ENCODE measurements at places on chromosomes 2 and 18.

DNA sequence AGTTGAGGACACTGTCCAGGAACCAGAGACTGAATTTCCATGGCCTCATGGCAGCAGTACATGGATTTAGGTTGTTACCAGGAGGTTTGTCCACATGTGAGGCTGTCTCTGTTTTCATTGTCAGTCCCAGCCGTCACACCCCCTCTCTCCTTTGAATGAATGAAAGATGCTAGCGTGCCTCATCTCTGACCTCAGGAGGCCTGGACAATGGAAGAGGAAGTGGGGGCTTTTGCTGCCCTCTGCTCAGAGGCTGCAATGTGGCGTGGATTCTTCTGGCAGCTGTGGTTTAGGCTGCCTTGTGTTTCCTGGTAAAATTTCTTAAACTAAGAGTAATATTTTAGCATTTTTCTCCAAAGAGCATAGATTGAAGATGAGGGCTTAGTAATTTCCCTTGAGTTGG is 47.5 kb downstream of the RAB31 start:
- no peak for DNase-seq

- no peak for DNase-seq
Observed at GRCh38 chr18:49813069-49813318, 339 bp downstream of the ACAA2 start.

GRCh38 chr2:212995920-212996319 is 155.5 kb downstream of the IKZF2 start:
- DNase-seq, result no peak

GRCh38 chr2:113219525-113219888 is 45.7 kb downstream of the PSD4 start:
- DNase-seq, result no peak

GRCh38 chr2:238165288-238165921 is 6.6 kb downstream of the ERFE start:
- DNase-seq, result no peak

GRCh38 chr18:22550366-22550765 is 132.7 kb upstream of the CTAGE1 start:
- DNase-seq, result no peak

- DNase-seq, result no peak
Observed at GRCh38 chr2:212314680-212315079, 223.9 kb downstream of the ERBB4 start.

- no peak for DNase-seq
Observed at GRCh38 chr2:237445611-237446337, 31.8 kb upstream of the COL6A3 start.

GRCh38 chr2:67923696-67924095 is 139.1 kb downstream of the C1D start:
- no peak for DNase-seq

DNA sequence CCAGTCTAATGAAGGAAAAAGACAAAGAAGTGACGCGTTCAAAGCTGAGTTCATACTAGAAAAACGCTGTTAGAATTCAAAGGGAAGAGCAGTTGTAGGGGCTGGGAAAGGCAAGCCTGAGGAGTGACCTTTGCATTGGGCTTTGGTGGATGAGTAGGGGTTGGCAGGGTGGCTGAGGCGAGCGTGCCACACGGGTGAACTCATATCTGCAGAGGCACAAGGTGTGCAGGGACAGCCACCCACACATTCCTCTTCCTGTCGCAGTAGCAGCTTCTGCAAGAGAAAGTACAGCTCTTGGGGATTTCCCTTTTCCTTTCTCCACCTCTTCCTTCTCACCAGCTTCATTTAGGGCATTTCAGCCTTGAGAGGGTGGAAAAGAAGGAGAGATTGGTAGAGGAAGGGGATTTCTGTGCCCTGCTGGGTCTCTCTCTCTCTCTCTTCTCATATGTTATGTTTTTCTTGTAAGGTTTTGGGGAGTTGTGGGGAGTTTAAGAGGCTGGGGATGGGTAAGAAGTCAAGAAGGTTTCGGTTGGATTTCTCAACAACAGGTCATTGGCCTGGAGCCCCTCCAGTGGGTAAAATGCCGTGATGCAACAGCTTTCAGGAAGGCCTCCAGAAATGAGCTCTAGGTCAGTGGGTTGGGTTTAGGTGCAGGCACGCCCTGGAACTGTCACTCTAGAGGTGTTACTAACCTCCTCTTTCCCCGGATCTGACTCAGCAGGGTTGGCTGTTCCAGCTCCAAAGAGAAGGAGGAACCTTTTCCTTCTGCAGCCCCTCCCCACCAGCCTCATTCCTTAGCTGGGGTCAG is 40.1 kb downstream of the ODC1 start:
- peak; percentile 44 for DNase-seq

- no peak for DNase-seq
Observed at GRCh38 chr2:217903859-217904613, 98.8 kb downstream of the TNS1 start.
